NCI-H1105 treated with DMSO at 0.1 percent for 48 hours (cell line): ENCODE measurements at places on chromosomes 2 and 18.

DNA sequence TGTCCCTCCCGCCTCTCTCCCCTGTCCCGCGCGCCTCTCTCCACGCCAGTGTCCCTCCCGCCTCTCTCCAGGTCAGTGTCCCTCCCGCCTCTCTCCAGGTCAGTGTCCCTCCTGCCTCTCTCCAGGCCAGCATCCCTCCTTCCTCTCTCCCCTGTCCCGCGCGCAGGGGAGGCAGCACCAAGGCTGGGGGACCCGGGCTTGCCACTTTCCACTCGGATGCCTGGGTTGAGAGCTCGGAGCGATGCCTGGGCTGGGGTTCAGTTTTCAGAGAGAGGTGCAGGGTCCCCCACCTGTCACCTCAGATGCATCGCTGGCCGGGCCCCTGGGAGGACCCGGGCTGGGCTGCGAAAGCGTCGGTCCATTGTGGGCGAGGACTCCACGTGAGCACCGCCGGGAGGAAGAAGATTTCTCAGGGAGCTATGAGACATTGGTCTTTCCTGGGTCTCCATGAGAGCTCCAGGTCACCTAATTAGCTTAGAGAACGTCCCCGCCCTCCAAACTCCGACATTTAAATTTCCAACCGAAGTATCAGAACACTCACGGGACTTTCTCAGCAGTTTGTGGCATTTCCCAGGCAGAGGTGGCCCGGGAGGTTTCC lies 2.1 kb downstream of the FBLN7 start:
- no peak for DNase-seq

DNA sequence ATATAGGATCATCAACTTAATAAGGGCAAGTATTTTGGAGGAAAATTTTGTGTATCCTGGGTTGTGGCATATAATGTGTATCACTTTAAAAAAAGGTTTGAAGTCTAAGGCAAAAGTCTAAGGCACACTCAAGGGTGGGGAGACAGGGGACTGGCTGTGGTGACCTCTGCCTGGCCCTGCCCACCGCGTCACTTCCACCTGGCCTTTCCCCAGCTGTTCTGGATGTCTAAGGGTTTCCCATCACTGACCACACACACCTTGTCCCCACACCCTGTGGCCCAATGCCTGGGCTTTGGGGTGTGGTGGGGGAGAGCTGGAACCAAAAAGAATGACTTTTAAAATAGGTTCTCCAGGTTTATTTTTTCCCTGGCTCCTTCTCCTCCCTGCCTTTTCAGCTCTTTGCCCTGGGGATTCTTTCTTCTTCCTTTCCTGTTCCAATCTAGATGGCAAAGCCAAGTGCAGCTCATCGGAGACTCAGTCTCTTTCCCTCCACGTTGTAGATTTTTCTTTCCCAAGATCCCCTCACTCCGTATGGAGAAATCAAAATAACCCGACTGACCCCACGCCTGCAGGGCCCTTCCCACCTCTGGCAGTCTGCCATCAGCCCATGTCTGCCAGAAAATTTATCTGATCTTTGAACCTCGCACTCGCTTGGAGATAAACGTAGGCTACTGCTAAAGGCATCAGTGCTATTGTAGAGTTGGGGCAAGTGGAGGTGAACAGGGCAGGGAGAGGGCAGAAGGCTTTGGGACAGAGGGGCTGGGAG lies 257.2 kb downstream of the DYSF start:
- no peak for DNase-seq

DNA sequence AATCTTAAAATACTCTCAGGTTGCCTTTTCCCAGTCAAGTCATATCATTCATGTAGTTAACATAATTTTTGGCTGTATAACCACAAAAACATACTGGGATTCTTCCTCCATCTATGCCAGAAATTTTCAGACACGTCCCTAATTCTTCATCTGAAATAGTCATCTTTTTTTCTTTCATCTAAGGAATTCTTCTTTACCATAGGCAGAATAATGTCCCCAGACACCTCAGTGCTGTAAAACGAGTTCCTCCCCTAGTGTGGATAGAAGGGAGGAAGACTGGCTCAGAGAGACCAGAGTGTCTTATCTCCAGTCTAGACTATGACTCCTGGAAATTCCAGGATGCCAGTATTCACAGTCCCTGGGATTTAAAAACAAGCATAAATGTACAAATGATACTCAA lies 127.8 kb downstream of the MREG start:
- no peak for DNase-seq

DNA sequence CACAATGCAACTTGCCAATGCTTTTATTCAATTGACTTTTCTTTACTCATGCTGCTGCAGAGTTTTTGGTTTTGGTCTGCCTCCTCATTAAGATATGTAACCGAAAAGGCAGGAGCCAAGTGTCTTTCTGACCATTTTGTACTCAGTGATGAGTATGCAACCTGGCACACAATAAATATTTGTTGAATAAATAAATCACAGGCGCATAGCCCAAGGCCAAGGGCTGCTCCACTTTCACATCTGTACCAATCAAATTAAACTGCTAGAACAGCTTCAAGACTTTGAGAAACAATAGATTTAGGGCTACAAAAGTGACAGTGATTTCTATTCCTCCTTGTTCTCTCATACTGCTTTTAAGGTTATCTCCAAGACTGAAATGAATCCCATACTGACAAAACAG lies 828.2 kb downstream of the RNF144A start:
- no peak for DNase-seq

- no peak for DNase-seq
Measured at GRCh38 chr2:85266146-85267041, 61.4 kb downstream of the TGOLN2 start.

DNA sequence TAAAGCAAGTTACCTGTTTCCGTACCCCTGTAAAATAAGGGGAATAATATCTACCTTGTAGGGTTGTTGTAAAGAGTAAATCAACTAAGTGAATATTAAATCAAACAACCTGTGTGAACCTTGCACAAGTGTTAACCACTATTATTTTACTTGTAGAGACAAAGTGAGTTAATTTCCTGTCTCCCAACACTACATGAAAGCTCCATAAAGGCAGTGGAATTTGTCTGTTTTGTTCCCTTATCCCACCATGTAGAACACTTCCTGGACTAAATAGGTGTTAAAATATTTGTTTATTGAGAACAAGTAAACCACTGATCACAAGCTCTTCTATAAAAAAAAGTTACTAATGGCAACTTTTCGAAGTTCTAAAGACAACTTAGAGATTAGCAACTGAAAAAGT lies 3.3 kb downstream of the ARL5A start:
- DNase-seq: no peak

DNA sequence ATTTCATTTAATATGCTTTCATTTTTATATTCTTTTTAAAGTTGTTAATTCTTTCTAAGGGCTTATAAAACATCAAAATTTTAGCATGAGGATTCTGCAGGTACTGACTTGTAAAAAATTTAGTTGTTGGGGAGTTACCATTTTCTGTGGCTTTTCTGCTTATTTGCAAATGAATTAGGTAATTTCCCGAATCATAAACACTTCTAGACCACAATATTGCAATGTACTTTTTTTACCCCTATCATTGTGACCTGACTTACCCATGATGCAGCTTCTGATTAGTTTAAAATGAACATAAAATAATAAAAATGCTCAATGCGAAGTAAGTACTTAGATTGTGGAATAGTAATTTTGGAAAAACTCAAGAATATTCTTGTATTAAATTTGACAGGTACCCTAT lies 11.4 kb downstream of the ARL6IP6 start:
- no peak for DNase-seq

GRCh38 chr2:229489016-229489415 lies 217.9 kb upstream of the PID1 start:
- DNase-seq: no peak

GRCh38 chr2:124193706-124194105 lies 168.6 kb downstream of the CNTNAP5 start:
- DNase-seq: no peak

GRCh38 chr2:63764630-63765029 lies 77.1 kb upstream of the UGP2 start:
- no peak for DNase-seq

DNA sequence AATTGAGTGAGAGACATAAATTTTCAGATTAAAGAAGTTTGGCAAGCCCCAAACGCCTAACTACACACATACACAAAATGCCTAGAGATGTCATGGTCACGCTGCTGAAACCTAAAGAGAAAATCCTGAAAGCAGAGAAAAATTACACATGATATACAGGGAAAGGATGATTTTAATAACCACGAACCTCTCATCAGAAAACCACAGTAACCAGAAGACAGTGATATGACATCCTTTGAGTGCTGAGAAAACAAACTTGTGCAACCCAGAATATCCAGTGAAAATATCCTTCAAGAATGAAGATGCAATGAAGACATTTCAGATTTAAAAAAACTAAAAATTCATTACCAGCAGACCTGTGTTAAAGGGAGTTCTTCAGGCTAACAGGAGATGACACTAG lies 122.4 kb upstream of the LMAN1 start:
- no peak for DNase-seq

- DNase-seq: no peak
Measured at GRCh38 chr2:230932556-230933511, 7.8 kb upstream of the GPR55 start.

DNA sequence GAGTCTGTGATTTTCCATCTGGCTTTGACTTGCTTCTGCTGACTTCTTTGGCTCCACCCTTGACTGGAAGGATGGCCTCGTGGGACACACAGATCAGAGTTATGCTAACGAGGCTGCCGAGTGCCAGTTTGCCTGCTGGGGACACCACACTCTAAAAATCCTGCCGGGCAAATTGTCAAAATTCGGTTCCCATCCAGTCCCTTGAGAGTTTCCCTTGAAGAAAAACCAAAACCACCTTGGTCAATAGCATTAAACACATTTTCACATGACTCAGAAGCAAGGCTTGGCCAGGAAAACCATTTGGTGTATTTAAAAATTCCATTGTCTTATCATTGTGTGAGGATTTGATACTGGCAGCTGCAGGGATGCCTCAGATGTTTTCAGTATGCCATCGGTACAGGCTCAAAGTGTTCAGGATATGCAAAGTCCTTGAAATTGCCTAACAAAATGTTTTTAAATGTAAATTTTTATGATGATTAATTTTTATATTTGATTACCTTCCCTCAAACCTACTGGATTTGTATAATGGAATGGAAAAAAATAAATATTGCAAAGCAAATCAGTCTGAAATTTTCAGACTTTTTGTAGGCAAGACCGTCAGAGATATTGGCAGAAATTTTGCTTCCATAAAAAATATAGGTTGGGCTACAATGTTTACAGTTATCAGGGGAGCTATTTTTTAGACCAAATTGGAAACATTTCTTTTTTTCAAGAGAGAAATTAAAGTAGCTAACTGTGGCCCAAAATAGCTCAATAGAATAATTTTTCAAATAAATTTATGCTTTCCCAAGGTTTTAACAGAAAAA lies 41.6 kb downstream of the KCNE4 start:
- no peak for DNase-seq

GRCh38 chr2:231687133-231687852 lies 21.0 kb upstream of the PTMA start:
- no peak for DNase-seq

DNA sequence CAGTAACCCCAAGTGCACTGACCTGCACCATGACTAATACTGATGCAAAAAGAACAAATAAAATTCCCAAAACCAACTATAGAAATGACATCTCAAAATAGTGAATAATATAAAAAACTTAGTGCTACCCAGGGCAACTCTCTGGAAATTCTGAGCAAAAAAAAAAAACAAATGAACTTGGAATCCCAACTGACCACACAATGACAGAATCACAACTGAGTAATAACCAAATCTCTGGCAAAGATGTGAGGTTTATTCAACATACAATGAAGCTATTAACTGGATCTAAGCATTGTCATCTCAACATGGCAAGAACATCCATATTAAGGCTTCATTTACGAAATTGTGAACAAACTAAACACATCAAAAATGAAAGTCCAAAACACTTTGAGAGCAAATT lies 22.7 kb downstream of the EXOC6B start:
- no peak for DNase-seq

DNA sequence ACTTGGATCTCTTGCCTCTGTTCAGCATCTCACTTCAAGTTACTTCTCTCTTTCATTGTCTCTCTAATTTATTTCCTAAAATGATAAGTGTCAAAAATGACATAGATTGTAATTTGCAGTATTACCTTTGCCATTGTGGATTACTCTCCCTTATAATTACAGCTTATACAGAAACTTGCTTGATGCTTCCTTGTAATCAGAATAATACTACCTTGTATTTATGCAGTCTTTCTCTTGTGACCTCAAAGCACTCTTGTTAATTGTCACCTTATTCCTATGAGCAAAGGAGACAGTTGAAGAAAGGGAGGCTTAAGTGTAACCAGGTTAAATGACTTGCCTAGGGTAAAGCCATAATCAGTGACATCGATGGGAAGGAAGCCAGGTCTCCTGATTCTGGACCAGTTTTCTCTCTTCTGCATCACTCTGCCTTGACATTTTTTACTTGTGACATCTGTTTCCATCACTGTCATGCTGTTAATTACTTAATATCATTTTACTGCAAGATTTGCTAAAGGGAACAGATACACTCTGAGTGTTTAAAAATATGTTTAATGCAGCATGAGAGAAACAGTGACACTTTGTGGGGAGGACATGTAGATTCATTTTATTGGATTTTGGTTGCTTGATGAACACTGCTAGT lies 388.6 kb downstream of the PARD3B start:
- no peak for DNase-seq

- DNase-seq: no peak
Measured at GRCh38 chr2:36163520-36164254, 191.9 kb upstream of the CRIM1 start.

DNA sequence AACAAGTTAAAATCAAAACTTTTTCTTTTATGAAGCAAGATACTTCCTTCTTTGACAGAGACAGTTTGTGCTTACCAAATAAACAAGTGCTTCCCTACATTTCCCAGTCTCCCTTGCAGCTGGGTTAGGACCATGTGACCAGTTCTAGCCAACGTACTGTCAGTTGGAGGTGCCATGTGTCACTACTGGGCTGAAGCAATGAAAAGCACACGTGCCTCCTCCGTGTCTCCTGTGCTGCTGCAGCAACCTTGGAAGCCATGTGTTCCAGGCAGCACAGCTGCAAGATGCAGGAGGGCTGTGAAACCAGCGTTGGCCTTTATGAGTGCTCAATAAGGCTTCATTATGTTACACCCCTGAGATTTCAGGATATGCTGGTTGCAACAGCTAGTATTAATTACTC lies 93.2 kb downstream of the DHRS9 start:
- no peak for DNase-seq

DNA sequence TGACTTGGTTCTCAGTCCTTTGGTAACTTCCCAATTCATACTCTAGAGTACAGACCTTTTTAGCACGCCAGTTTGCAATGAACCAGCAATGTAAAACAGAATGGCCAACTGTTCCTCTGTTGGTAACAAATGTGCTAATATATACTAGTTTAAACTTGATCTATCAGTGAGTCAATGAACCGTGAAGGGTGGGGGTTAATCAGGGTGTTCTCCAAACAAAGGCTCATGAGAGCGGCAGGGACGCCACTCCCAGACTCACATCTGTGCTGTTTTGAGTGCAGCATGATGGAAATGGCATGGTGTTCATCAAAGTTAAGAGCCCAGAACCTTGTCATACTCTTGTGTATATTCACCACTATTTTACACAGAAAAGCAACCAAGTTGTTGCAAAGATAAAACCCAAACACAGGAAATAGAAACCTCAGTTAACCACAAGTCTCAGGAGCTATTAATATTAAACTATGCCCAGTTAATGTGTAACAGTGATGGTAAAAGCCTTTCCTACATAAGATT lies 70.3 kb downstream of the CERKL start:
- peak; percentile 96 for DNase-seq
